ENCODE measurements at places on chromosomes 12 and 14.

DNA sequence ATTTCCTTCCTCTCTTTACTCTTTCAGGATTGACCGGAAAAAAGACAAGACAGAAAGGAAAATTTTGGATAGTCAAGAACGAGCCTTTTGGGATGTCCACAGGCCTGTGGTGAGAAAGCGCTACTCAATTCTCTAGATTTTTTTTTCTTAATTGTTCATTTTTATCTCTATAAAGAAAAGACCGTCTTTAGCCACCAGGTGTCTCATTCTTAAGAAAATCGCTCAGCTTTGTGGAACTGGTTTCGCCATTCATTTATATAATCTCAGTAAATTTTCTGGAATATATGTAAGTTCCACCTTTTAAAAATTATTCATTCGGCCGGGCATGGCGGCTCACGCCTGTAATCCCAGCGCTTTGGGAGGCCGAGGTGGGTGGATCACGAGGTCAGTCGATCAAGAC lies 421.1 kb downstream of the DPF3 start:
- no peak for DNase-seq

DNA sequence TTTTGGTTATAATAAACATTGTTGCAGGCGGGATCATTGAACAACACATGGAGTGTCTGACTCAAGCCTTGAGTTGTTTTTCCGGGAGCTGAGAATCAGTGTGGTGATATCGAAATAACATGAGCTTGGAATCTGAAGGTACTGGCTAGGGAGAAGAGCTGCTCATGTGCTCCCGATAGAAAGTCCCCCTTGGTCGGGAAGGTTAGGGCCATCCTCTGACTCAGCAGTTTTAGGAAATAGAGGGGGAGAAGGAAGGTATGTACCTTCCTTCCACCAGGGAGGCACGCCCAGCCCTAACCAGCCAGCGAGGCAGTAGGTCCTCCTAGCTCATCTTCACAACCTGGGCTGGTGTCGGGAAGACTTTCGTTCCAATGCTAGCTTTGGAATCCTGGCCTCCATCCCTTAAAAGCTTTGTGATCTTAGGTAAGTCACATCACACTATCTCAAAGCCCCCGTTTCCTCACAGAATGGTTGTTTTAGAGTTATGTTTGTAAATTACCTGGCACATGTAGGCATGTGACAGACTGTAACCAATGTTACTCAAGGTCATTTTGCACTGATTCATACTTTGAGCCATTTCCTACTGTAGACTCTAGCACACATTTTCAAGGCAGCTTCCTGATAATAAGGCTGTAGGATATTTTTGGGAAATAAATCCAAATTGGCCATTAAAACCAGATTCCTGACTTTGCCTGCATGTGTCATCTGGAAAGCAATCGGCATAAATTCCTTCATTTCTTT lies 1.9 kb upstream of the RAB35 start:
- DNase-seq = no peak

DNA sequence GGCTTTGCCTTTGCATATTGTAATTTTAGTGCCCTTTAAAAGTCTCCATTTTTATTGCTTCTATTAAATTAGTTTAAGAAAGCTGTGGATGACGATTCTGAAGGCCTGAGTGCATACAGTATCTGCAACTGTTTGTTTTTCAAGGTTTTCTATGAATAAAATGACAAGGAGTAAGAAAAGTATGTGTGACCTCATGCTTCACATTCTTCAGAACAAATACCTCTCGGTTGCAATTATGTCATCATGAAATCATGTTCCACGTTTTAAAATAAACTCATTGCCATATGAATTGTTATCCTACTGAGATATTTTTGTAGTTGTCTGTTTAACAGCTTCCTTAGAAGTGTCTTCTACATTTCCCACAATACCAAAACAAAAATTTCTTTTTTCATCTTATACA lies 374.6 kb downstream of the MDGA2 start:
- DNase-seq = no peak

GRCh38 chr12:57154804-57155434 lies 7.5 kb upstream of the LRP1-AS start:
- DNase-seq = no peak

DNA sequence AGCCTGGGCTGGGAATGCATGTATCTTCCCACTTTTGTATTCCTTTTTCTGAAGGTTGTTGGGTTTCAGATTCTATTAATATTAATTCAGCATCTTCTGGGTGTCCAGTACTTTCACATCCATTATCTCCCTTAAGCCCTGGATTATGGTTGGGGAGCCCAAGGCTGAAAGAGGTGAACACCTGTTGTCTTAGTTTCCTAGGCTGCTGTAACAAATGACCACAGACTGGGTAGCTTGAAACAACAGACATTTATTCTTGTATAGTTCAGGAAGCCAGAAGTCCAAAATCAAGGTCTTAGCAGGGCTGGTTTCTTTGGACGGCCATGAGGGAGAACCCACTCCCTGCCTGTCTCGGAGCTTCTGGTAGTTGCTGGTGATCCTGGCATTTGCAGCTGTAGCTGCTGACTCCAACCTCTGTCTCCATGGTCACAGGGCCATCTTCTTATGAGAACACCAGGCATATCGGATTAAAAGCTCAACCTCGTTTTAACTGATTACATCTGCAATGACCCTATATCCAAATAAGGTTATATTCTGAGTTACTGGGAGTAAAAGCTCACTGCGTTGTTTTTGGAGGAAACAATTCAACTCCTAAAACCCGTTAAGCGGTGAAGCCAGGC lies 68.2 kb upstream of the CLMN start:
- no peak for DNase-seq

- DNase-seq = no peak
Measured at GRCh38 chr14:89947344-89947743, 7.2 kb downstream of the EFCAB11 start.

DNA sequence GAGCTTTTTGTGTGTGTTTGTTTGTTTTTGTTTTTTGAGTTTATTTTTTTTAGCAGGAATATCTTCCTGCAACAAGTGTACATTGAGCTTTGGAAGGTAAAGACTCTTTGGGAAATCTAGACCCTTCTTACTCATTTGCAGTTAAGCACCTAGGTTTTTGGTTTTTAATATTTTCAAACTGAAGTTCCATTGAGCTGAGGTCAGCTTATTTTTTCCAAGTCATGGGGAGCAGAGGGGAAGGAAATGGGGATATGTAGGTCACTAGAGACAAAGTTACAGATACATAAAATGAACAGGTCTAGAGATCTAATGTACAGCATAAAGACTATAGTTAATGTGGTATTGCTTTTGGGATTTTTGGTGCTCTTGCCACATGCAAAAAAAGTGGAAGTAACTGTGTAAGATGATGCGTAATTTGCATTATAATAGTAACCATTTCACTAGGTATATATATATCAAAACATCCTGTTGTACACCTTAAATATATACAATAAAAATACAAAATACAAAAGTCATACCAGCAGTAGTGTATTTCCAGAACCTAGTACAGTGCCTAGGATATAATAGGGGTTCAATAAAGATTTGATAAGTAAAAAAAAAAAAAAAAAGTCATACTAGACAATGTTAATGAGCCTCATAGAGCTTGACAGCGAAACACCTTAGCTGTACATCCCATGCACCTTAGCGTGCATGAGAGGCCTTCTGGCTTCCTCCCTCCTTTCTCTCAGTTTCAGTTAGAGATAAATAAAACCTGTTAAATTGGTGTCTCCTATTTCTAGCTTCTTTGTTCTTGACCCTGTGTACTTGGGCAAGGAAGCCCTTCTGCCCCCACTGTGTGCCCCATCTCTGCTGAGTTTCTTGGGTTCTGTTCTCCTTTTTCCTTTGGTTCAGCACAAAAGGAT lies 22.7 kb downstream of the CGRRF1 start:
- DNase-seq = no peak

GRCh38 chr14:77605392-77605972 lies 11.0 kb downstream of the SPTLC2 start:
- DNase-seq = no peak

GRCh38 chr14:32603992-32604565 lies 275.0 kb downstream of the AKAP6 start:
- DNase-seq = no peak

- DNase-seq = no peak
Measured at GRCh38 chr12:119780786-119781434, 96.2 kb downstream of the CIT start.

- DNase-seq = no peak
Measured at GRCh38 chr12:111636209-111636945, 37.3 kb upstream of the ATXN2 start.

DNA sequence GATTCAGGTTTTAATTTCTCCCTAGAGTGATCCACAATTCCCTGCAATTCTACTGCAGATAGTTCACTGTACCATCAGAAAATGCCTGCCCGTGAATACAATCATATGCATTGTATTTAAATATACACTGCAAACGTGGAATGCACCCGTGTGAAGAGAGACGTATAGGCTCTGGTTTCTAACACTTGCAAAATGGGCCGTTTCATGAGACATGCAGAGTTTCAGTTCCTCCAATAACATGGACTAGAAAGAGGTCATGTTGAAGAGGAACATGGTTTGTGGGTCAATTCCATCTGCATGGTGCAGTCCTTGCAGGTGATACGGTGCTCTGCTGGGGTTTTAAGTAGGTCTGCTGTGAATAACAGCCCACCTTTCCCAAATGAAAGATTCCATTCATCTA lies 373.3 kb downstream of the TMEM132D start:
- DNase-seq = no peak

GRCh38 chr12:18422871-18423270 lies 161.6 kb downstream of the PIK3C2G start:
- DNase-seq = no peak

DNA sequence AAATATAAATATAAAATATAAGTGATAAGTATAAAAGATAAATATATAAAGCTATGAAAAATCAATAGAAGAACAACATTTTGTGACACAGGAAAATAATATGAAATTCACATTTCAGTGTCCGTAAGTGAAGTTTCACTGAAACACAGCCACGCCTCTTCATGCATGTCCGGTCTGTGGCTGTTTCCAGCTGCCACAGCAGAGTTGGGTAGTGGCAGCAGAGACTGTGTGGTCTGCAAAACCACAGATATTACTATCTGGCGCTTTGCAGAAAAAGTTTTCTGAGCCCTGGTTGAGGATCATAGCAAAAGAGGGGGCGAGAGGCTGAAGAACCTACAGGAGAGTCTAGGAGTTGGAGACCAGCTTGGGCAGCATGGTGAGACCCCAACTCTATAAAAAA lies 780 bp downstream of the SERPINA4 start:
- no peak for DNase-seq

- DNase-seq = no peak
Measured at GRCh38 chr14:99349721-99350495, 77.9 kb upstream of the BCL11B start.

DNA sequence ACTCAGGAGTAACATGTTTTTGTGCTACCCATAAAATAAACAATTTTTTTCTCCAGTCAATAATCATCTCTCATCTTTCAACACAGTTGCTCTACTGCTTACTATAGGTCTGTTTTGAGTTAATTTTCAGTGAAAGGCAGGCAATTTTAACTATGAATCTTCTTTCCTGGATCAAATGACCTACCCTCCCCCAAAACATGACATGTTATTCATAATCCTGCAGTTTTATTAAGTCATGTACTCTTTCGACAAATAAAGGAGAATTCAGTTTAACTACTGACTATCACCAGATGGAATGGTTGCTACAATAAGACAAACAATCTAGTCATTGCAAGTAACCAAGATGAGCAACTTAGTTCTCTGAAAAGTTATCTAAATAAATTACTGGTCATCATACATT lies 106.0 kb upstream of the FAR2 start:
- no peak for DNase-seq

GRCh38 chr12:11801643-11802042 lies 152.2 kb downstream of the ETV6 start:
- no peak for DNase-seq

GRCh38 chr12:27777141-27777540 lies 2.9 kb upstream of the KLHL42 start:
- no peak for DNase-seq

GRCh38 chr14:103186241-103186822 lies 63.1 kb downstream of the TNFAIP2 start:
- DNase-seq = no peak

DNA sequence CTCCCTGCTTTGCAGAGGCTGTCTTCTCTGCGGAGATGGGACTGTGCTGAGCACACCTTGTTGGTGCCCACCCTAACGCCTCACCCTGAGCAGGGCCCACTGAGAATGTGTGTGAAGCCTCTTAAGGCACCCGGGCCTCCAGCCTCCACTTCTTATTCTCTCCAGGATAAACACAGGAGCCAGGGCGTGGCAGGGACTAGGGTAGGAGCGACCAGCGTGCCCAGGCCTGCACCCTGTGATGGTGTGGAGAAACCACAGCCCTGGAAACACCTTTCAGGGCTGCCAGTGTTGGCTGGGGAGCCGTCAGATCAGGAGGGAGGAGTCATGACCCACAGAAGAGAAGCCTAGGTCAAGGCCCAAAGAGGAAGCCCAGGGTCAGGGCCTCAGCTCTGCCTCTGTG lies 41.3 kb downstream of the VDR start:
- no peak for DNase-seq

DNA sequence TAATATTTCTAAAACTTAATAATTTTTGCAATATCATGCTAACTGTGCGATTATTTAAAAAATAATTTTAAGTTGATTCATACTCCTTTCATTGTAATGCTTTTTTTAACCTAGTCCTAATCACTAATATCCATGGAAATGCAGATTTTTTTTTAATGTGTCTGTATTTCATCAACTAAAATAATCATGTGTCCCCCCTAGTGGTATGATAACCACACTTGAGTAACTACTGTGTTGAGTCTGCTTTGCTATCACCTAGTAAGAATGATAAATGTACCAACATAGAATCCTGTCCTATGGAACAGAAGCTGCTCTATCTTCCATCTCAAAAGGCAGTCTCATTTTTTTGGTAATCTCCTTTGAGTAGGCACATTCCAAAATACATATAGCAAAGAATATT lies 19.1 kb upstream of the SYNE2 start:
- no peak for DNase-seq

- DNase-seq = no peak
Measured at GRCh38 chr14:71705460-71705859, 226.8 kb upstream of the RGS6 start.

DNA sequence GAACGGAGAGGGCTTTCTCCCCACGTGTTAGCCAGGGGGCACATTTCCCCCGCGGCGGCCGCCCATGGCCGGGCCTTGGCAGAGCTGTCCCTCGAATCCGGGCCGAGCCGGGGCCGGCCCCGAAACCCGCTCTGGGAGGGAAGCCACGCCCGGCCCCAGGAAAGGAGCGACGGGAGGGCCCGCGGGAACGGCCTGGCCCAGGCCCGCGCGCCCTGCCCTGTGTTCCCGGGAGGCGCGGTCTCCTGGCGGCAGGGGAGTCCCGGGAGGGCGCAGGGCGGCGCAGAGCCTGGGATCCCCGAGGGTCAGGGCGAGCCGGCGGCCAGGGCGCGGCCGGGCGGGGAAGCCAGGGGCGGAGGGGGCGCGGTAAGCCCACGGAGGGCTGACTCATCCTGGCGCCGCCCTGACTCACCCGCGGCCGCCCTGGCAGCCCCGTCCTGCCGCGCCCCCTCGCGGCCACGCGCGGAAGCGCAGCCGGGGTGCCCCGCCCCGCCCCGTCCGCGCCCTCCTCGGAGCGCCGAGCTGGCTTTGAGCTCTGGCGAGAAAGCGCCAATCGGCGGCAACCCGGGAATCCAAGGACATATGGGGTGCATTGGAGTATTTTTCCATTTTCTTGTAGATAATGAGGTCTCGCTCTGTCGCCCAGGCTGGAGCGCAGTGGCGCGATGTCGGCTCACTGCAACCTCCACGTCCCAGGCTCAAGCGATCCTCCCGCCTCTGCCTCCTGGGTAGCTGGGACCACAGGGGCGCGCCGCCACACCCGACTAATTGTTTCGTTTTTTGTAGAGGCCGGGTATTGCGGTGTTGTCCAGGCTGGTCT lies 31.8 kb upstream of the PLEKHG6 start:
- peak; percentile 79 for DNase-seq

GRCh38 chr12:124904306-124905098 lies 9.9 kb downstream of the UBC start:
- DNase-seq = no peak

- DNase-seq = no peak
Measured at GRCh38 chr14:76473481-76474263, 97.7 kb downstream of the ESRRB start.

Data from stimulated activated CD4-positive, alpha-beta T cell treated with anti-CD3 and anti-CD28 coated beads, Interleukin-1b, Interleukin-23, amount 100 ng/mL, for 1 hour (primary cell).